Stomach (tissue), 19 donors: ENCODE measurements at places on chromosomes 3 and 15. TPM values are rescaled to one million over a fixed set of nuclear protein-coding genes. Genes with fewer than 3 reads are reported as not detected.

DNA sequence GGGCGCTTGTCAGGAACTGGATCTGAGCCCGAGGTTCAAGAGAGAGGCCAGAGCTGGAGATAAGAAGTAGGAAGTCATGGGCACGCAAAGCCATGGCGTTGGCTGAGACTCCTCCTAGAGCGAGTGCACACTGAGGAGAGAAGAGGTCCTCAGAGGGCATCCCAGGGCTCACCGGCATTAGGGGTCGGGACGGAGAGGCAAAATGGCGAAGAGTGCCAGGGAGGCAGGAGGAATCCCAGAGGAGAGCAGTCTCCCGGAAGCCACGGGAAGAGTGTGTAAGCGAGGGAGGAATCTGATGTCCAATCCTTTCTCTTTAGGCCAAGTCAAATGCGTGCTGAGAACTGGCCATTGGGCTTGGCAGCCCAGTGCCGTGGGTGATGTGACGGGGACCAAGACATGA lies 24.0 kb downstream of the EFCC1 start:
- H3K4me3 ChIP-seq: no peak overlapping the region
- peak overlapping the region; percentile 73 for H3K27ac ChIP-seq
- no peaks in the 10 kb centered on the region for H3K36me3 ChIP-seq
- peaks cover 32% of the 10 kb centered on the region for H3K4me1 ChIP-seq
- H3K27me3 ChIP-seq: no peaks in the 10 kb centered on the region

DNA sequence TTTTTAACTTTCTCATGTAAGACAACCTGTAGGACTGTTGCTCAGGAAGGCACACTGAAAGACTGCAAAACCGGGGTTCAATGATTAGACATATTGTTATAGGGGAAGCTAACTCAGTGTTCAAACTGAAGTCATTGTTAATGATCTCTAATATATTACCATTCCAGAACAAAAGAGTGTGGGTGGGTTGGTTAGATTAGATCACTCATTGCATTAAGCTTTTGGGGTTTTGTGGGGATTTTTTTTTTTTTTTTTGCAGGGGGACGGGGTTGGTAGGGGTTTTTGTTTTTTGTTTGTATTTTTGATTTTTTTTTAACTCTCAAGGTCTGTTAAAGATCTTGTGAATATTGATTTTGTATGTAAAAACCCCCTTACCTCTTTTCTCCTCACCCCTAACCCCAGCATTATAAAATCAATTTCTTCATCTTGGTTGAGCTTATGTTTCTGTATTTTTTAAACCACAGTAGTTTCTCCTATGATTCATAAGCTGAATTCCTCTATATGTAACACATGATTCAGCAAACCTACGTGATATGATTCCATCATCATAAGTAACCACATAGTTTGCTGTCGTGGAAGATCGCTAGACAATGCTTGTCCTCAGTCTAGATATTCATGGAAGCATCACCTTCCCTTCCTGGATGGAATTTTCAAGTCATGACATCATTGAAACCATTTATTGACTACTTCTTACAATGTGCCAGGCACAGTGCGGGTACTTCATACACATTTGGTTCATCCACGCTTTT lies 544.1 kb upstream of the MDFIC2 start:
- H3K4me3 ChIP-seq: no peak overlapping the region
- no peak overlapping the region for H3K27ac ChIP-seq
- no peak for DNase-seq

The ZNF860 gene
- not detected for total RNA-seq

- no peak overlapping the region for H3K27ac ChIP-seq
- no peak for DNase-seq
- H3K4me3 ChIP-seq: no peak overlapping the region
- no peaks in the 10 kb centered on the region for H3K4me1 ChIP-seq
Observed at GRCh38 chr15:41575282-41575681, 16.3 kb downstream of the TYRO3 start.

DNA sequence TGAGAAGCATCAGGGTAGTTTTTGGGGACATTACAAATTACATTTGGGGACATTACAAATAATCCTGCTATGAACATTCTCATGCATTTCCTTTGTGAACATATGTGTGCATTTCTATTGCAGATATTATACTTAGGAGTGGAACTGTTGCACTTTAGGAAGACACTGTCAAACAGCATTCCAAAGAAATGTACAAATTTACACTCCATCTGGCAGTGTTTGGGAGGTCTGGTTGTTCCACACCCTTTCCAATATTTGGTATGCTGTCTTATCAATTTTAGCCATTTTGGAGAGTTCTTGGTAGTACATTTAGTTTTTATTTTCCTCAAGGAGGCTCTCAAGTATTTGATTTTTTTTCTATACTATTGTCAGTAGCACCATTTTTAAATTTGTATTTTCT lies 419.1 kb upstream of the ARHGEF26 start:
- H3K36me3 ChIP-seq: no peaks in the 10 kb centered on the region
- H3K4me1 ChIP-seq: no peaks in the 10 kb centered on the region
- no peak for DNase-seq
- H3K4me3 ChIP-seq: no peak overlapping the region
- no peaks in the 10 kb centered on the region for H3K27me3 ChIP-seq

- no peak overlapping the region for H3K4me3 ChIP-seq
- peaks cover 7% of the 10 kb centered on the region for H3K4me1 ChIP-seq
- H3K27me3 ChIP-seq: no peaks in the 10 kb centered on the region
- no peaks in the 10 kb centered on the region for H3K36me3 ChIP-seq
- peak; percentile 50 for DNase-seq
Observed at GRCh38 chr15:62135532-62136134, 29.5 kb downstream of the C2CD4B start.

GRCh38 chr3:188489639-188490405 lies 335.9 kb downstream of the LPP start:
- peaks cover 9% of the 10 kb centered on the region for H3K4me1 ChIP-seq
- DNase-seq: no peak
- no peak overlapping the region for H3K4me3 ChIP-seq
- H3K27ac ChIP-seq: no peak overlapping the region
- no peaks in the 10 kb centered on the region for H3K27me3 ChIP-seq

The TMIE gene
- not detected for total RNA-seq

DNA sequence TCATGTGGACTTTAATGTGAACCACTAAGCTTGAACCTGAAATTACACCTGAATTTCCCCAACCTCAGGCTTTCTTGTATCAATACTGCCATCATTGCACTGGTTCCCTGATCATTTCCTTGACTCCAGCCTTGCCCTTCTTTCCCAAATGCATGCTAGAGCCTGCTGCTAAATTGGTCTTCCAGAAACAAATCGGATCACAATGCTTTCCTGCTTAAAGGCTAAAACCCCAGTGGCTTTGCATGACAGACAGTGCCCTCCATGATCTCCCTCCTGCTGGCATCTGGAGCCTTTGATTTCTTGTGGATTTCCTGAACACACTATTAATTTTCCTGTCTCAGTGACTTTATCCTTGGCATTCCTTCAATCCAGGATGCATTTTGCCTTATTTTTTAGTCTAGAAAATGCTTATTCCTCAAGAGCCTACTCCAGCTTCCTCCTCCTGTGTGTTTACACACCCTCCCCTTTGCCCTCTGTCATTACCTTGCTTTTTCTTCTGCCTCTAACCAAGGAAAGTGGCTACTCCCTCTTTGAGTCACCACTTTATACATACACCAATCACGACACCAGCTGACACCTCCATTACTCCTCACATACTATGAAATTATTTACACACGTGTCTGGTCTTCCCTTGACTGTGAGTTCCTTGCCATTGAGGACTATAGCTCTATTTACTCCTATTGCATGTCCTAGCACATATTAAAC lies 214.6 kb downstream of the KCNAB1 start:
- H3K36me3 ChIP-seq: no peaks in the 10 kb centered on the region
- H3K4me1 ChIP-seq: no peaks in the 10 kb centered on the region
- peak; percentile 76 for DNase-seq

The PLCH1 gene
- 11.9 TPM for total RNA-seq

The IQCH gene
- total RNA-seq: 9.4 TPM

- H3K4me1 ChIP-seq: no peaks in the 10 kb centered on the region
- DNase-seq: no peak
- H3K27me3 ChIP-seq: no peaks in the 10 kb centered on the region
Observed at GRCh38 chr3:46228260-46229242, 13.7 kb upstream of the CCR3 start.

DNA sequence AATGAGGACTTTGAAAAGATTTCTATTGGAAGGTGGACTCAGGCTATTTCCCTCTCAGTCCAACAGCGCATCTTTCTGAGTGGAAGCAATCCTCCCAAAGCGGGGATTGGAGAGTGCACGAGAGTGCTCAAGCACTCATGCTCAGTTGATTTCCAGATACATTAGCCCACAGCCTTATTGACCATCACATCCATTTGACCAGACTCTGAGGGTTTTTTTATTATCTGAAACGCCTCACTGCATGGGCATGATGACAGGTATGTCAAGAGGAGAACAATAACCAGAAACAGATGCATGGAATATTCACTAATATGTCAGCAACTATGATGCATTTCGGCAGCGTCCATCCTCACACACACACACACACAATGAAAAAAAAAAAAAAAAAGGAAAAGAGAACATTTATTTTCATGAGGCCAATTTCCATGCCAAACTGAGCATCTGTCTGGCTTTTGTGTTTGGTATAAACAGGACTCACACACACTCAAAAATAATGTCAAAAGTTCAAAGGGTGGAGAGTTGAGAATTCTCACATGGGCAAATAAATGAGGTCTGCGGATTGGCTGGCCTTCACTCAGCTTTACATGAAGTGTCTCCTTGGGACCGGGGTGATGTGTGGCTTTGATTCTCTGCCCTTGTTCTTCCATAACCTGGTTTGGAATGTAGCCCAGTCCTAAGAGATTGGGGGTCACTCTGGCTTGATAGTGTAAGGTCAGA lies 371.6 kb downstream of the MCTP2 start:
- H3K36me3 ChIP-seq: no peaks in the 10 kb centered on the region
- peak; percentile 47 for DNase-seq
- H3K27me3 ChIP-seq: no peaks in the 10 kb centered on the region
- H3K27ac ChIP-seq: no peak overlapping the region

DNA sequence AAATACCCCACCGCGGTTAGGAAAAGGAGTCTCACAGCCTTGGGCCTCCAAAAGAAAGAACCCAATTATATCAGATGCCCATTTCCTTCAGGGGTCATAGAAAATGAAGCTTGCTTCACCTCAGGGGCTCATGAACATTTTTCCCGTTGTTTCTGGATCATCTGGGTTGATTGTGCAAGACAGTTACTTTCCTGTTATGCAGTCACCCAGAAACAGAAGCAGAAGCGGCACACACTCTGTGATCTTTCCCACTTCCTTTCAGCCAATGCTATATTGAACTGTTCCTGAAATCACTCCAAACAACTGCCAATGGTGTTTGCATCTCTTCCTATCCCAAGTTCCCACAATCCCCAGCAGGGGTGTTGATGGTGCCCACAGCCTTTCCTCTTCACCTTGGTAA lies 295.6 kb upstream of the RASGRP1 start:
- no peak overlapping the region for H3K27ac ChIP-seq
- H3K36me3 ChIP-seq: no peaks in the 10 kb centered on the region
- H3K4me3 ChIP-seq: no peak overlapping the region
- H3K4me1 ChIP-seq: no peaks in the 10 kb centered on the region
- DNase-seq: no peak

The PAQR5 gene
- total RNA-seq: 37.9 TPM

DNA sequence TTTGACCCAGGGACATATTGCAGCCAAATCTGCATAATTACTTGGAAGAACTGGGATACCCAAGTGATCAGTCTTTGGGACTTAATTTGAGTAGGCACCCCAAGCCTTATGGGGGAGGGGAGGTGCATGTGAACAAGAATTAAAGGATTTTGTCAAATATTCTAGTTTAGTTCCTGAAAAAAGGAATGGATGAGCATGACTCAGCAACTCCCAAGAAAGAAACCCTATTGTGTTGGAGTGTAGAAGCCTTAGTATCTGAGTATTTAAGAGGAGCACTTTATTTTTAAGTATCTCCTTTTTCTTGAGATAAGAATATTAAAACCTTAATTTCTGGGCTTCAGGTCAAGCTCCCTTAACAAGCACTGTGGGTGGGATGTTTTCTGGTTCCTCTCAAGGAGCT lies 222.4 kb downstream of the CD47 start:
- no peaks in the 10 kb centered on the region for H3K36me3 ChIP-seq
- H3K4me1 ChIP-seq: no peaks in the 10 kb centered on the region
- H3K4me3 ChIP-seq: no peak overlapping the region
- H3K27ac ChIP-seq: no peak overlapping the region
- H3K27me3 ChIP-seq: no peaks in the 10 kb centered on the region

The CYP1A1 gene
- 0.58 TPM for total RNA-seq

DNA sequence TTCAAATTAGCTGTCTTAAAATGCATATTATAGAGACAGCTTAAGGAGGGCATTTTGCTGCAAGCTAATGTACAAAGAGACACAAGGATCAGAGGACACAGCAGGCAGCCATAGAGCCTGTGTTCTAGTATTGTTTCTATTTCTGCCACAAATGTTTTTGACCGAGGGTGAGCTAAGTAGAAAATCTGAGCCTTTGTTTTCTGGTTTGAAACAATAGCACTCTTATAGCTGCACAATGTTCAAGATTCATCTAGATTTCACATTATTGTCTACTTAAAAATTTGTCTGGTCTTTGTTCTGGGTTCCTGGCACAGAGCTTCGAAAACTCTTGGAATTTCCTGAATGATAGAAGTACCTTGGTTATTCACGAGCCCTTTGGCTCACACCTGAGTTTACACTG lies 40.0 kb upstream of the TUSC7 start:
- no peak overlapping the region for H3K4me3 ChIP-seq
- H3K27ac ChIP-seq: no peak overlapping the region
- no peaks in the 10 kb centered on the region for H3K4me1 ChIP-seq
- DNase-seq: no peak

- DNase-seq: no peak
- H3K27ac ChIP-seq: no peak overlapping the region
- H3K4me1 ChIP-seq: no peaks in the 10 kb centered on the region
- no peak overlapping the region for H3K4me3 ChIP-seq
- H3K36me3 ChIP-seq: no peaks in the 10 kb centered on the region
Observed at GRCh38 chr3:190357468-190357867, 30.5 kb upstream of the CLDN16 start.

- peaks cover 14% of the 10 kb centered on the region for H3K4me1 ChIP-seq
- H3K4me3 ChIP-seq: no peak overlapping the region
- H3K27me3 ChIP-seq: no peaks in the 10 kb centered on the region
- H3K36me3 ChIP-seq: peaks cover 14% of the 10 kb centered on the region
Observed at GRCh38 chr3:129087138-129087702, 26.6 kb downstream of the GP9 start.

The ACAN gene
- 0.72 TPM for total RNA-seq
